ENCODE measurements at places on chromosomes 2 and 18.

DNA sequence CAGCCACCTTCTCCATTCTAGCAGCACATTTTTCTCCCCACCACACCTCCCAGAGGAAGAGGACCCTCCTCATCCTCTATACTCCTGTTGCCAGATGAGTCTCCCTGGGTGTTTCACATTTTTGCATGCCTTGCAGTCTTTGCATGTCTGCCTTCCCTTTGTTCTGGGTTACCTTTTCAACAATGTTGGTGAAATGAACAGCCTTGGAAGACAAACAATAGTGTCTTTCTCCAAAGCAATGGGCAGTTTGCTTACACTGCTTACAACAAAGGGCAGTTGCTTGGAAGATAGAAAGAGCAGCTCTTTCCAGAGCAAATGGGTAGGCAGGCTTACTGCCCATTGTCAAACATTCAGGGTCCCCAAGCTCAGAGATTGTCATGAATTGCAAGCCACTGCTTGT, 14.5 kb upstream of the SEH1L start:
- DNase-seq = no peak

DNA sequence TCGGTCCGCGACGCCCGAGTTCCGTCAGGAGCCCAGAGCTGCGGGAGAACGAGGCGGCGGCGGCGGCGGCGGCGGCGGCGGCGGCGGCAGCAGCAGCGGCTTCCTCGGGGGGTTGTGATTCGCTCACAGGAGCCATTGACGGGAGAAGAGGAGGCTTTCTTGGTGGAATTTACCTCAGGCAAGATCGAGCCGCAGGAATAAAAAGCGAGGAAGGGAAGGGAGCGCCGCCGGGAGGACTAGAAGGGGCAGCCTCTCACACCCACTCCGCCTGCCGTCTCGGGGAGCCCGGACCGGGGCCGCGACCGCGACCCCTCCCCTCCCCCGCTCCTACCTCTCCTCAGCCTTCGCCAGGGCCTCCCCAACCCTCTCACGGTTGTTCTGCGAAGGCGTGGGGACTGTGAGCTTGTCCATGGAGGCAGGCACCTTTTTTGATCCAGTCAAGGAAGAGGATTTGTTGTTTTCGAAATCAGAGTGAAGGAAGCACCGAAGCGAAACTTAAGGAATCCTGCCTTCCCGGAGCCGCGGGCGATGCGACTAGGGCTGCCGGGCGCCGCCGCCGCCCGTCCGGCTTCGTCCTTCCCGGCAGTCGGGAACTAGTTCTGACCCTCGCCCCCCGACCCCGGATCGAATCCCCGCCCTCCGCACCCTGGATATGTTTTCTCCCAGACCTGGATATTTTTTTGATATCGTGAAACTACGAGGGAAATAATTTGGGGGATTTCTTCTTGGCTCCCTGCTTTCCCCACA, 506 bp downstream of the BMPR2 start:
- DNase-seq = peak; percentile 71

GRCh38 chr2:121803503-121803902, 48.1 kb downstream of the TSN start:
- no peak for DNase-seq

GRCh38 chr2:227117852-227118251, 46.2 kb downstream of the COL4A4 start:
- no peak for DNase-seq

DNA sequence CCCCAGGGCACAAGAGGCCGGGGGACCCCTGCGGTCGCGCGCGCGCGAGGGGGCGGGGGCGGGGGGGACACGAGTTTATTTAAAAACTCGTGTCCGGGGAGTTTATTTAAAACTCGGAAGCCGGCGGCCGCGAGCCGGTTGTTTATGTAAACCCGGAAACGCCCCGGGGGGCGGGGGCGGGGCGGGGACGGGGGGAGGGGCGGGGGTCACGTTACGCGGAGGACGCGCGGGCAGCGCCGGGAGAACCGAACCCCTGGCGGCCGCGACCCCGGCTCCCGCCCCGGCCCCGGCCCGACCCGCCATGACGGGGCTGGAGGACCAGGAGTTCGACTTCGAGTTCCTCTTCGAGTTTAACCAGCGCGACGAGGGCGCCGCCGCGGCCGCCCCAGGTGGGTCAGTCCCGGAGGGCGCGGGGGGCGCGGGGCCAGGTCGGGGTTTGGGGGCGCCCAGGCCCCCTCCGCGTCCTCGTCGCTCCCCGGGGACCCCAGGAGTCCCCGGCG, 4.4 kb downstream of the NFATC1 start:
- peak; percentile 85 for DNase-seq

- no peak for DNase-seq
These were observed 110.9 kb downstream of the STK39 start for GRCh38 chr2:168136392-168136977.

GRCh38 chr2:66212749-66213148, 222.2 kb upstream of the MEIS1 start:
- no peak for DNase-seq

DNA sequence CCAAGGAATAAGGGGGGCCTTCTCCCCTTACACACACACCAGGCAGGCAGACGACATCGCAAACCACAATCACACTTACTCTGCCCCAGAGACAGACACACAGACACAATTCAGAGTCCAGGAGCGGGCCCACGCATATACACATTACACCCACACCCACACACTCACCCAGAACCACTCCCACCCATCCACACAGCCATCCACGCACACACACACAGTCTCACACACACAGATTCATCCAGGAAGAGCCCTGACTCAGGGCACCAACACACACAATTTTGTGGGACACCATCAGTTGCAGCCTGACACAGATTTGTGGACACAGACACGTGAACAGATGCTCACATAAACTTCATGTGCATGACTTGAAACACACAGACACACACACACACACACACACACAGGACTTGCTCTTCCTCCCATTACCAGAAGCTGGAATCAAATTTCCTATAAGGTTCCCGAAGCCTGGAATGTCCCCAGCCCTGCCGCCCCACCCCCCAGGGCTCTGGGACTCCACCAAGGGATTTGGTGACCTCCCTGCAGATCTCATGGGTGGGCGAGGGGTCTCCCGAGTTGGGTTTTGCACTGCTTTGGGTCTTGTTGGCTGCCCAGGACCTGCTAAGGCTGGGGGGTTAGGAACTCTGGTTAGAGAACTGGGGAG, 23.5 kb downstream of the TNS1 start:
- peak; percentile 75 for DNase-seq

DNA sequence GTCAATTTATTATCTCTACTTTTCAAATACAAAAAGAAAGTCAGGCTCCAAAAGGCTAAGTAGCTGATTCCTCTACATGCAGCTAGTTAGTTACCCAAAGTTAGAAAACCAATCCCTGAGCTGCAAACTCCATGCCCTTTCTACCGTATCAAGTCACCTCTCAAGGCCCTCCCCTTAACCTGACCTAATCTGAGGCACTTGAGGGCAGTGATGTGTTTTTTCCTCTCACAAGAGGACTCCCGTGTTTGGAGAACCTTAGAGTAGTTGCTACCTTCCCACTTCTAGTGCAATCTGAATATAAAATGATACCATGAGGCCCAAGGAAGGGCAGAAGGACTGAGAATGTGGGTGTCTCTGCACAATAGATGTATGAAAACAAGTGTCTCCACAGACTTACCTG, 907.9 kb upstream of the CELF4 start:
- DNase-seq = no peak

GRCh38 chr18:12996661-12997292, 5.6 kb downstream of the CEP192 start:
- no peak for DNase-seq

- no peak for DNase-seq
These were observed 403.3 kb upstream of the NETO1 start for GRCh38 chr18:73270920-73271634.
